Activated CD4-positive, alpha-beta T cell treated with anti-CD3 and anti-CD28 coated beads, Interleukin-2, amount 50 U/mL, for 1 hour (primary cell): ENCODE measurements at places on chromosomes 3 and 15.
A peak's percentile ranks its signal among the peaks of the same experiment; 100 is the strongest.

DNA sequence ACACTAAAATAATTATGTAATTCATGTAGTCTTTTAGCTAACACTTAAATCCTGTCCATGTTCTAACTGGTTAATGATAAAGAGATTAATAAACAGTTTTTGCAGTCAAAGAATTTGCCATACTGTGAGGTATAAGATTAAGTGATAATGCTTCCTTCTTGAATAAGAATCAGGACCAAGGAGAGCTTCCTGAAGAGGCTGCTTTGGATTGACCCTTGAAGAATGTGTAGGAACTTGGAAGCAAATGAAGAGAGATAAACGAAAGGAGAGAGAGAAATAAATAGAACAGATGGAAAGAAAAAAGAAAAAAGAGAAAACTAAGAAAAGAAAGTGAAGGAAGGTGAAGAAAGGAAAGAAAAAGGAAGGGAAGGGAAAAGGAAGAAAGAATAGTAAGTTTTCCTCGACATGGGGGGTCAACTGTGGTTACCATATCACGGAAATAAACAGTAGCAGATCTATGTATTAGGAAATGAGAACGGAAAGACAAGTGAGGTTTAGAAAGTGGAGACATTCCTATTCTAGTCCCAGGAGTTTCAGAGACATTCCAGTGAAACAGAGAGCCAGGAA lies 539.8 kb downstream of the FGF12 start:
- DNase-seq, result no peak

- no peak for DNase-seq
Observed at GRCh38 chr15:61387675-61388074, 158.6 kb upstream of the RORA start.

- no peak for DNase-seq
Observed at GRCh38 chr3:142027735-142028134, 121.6 kb downstream of the TFDP2 start.

DNA sequence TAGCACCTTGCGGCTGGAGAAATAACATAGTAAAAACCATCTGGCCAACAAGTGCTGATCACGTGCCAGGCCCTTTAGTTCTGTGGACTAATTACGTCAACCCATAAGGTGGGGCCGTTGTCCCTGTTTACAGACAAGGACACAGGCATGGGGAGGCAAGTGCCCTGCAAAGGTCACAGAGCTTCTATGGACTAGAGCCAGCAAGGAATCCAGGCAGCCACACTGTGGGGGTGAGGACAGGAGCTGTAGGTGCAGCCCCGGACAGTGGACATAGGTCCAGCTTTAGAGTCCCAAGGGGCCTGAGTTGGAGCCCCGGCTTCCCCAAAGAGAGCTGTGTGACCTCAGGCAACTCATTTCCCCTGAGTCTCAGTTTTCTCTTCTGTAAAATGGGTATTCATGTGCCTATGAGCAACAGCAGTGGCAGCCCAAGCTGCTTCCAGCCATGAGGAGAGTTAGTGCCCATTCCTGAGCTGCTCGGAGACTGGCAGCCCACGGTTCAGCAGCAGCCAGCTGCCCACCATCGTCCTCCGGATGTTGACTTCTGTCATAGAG lies 13.9 kb downstream of the CHST13 start:
- no peak for DNase-seq

DNA sequence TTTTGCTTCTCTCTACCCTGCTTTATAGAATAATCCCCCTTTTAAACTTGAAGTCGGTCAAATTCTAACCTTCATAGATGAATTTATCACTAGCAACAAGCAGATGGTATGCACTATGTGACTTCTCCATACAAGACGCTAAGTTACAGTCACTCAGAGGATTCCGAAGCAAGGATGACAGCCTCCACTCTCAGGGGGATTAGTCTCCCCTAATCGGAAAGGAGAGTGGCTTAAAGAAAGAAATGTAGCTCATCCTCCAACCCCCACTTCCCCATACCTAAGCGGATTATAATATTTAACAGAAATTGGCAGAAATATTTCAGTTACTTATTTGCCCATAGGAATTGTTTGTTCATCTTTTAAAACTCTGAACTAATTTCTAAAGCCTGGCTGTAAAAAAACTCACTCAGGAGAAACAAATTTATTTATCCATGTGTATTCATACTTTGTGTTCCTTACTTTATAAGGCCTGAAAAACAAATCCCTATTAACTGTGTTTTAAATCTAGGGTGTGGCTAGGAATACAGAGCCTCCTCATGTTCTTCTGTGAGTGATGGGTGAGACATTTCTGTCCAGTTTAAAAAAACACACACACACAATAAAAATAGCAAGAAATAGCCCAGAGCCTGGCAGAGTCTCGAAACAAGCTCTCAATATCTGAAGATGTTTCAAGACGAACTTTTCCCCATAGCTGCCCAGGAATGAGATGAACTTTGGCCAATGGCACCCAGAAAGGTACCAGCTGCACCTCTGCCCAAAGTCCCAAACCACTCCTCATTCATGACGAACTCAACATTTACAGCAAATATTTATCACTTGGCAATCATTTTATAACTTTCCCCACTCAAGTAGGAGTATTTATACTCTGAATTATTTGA lies 18.7 kb downstream of the SIAH2 start:
- DNase-seq, result no peak

GRCh38 chr3:152287898-152288576 lies 19.3 kb downstream of the MBNL1 start:
- no peak for DNase-seq

GRCh38 chr3:135784557-135784956 lies 181.0 kb upstream of the PPP2R3A start:
- no peak for DNase-seq

- DNase-seq, result no peak
Observed at GRCh38 chr3:480070-480469, 283.5 kb downstream of the CHL1 start.

DNA sequence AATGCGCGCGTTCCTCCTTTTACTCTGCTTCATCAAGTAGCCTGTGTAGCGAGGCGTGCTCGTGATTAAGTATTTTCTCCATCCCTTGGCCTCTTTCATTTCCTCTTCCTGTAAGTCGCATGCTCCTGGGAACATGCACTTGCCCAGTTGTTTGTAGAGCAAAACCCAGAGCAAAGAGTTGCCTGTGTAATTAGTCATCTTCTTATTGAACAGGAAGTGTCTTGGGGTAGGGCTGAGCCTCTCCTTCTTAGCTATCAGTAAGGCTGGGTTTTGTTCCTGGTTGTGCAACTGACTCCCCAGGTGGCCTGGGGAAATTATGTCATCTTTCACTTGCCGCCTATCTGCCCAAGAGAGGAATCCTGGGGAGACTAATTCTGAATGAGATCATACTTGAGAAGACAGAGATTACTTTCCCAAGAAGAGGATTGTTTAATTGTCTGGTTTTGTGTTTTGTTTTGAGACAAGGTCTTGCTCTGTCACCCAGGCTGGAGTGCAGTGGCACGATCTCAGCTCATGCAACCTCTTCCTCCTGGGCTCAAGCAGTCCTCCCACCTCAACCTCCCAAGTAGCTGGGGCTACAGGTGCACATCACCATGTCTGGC lies 14.9 kb downstream of the LIPH start:
- DNase-seq, result no peak

- DNase-seq, result no peak
Observed at GRCh38 chr3:53318522-53318921, 28.8 kb downstream of the DCP1A start.

DNA sequence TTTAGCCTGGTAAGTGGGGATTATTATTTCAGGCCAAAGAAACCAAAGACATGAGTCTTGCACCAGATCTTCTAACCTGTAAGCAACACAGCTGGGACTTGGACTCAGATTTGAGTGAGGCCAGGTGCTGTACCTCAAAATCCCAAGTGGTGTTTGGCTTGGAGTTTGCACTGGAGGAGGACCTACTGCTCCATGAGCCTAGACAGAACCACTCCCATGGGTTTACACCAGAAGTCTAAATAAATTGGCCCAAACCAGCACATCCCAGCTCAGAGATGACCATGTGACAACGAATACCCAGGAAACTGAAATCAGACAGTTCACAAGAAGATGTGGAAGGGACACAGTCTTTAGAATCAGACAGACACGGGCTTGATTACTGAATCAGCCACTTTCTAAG lies 47.5 kb downstream of the MINAR1 start:
- no peak for DNase-seq

DNA sequence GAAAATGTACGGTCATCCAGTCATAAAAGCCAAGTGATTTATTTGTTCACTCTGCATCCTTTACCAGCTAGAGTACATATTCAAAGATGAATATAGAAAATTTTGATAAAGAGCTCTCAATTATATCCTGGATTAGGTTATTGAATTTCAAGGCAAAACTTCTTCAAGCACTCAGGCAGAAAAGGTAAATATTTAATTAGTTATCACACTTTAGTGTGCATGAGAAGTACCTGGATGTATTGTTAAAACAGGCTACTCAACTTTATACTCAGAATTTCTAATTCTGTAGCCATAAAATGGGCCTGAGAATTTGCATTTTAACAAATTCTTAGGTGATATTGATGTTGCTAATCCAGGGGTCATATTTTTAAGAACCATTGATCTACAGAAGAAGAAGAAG lies 45.3 kb downstream of the ILDR1 start:
- no peak for DNase-seq

DNA sequence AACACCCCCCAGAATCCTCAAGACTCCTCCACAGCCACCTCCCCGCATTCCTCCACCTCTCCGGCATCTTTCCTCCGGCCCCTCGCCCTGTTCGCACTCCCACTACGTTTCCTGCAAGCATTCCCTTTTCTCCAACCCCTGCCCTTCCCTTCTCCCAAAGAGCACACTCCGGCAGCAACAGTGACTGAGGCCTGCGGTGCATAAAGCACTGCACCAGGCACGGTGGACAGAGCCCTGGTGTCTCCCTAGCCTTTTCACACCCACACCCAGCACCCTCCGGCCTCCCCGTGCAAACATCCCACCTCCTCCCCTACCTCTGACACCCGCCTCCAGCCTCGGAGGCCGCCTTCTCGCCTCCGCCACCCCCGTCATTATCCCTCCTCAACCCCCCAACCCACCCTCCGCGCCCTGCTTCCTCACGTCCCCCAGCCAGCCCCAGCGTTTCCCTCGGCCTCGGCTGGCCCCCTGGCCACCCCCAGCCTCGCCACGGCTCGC lies 577 bp downstream of the ZNF148 start:
- DNase-seq, result peak; percentile 29

DNA sequence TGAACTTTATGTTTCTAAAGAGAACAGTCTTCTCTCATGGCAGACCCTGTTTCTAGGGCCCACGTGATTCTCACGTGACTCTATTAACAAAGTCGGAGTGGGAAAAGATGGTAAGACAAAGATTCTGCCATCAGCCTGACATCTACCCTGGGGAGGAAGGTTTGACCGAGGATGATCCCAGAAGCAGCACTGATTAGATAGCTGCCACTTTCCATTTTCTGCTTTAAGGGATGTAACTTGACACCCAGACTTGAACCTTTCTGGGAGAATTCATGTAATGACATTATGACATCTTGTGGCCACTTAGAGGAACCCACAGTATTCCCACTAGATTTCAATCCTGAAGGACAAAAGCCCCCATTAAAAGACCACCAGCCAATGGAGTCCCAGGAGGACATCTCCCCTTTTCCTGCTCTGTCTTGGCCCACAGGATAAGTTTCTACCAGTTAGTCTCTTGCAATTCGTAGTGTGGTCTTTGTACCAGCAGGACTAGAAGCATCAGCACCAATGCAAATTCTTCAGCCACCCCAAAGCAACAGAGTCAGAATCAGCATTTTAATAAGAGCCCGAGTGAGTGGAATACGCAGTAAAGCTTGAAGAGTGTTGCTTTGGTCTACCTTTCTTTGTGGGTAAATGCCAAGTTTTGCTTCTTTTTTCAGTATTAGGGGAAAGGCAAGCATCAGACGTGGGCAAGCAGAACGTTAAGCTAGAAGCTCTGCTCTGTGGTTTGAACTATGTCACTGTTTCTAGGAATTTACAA lies 480.5 kb upstream of the PROK2 start:
- DNase-seq, result no peak

DNA sequence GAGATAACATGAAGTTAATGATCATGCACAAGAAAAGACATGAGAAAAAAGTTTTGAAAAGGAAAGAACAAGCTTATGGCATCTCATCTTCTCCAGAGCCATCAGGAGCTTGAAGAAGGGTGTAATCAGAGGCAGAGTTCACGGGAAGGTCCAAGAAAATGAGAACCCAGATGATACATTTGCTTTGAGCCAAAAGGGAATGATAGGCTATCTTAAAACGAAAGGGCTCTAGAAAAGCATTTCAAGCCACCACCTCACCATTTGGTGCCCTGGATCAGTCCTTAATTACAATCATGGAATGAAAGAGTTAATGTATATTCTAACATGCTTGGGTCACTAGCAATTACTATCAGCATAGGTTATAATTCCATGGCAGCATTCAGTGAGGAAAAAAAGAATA lies 781.8 kb downstream of the ROBO1 start:
- no peak for DNase-seq

DNA sequence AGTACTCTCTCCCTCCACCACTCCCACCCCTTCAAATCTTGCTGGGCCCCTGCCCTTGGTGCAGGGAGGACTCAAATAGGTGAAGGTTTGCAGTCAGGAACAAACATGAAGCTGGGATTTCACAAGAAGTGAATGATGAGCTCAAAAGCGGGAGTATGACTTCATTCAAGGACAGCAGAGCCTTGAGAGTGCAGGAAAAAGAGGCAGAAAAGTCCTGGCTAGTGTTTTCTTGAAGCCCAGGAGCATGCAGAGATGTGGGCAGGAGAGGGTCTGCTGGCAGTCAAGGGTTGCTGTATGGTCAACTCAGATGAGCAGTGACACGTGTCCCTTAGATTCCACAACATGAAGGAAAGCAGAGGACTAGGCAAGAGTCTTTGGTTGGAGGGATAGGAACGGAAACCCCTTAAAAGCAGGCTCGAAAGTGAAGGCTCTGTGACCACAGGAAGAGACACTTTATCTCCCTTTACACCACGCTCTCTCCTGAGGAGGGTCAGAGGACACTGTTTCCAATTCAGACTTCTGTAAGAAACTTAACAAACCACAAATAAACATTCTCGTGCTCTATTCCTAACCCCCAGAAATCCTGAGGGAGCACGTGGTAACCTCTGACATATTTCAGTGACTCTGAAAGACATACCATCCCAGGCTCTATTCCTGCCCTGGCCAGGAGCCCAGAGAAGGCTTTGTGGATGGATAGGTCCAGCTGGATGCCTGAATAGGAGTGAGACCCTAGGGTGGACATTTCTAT lies 168.0 kb upstream of the NDN start:
- no peak for DNase-seq

DNA sequence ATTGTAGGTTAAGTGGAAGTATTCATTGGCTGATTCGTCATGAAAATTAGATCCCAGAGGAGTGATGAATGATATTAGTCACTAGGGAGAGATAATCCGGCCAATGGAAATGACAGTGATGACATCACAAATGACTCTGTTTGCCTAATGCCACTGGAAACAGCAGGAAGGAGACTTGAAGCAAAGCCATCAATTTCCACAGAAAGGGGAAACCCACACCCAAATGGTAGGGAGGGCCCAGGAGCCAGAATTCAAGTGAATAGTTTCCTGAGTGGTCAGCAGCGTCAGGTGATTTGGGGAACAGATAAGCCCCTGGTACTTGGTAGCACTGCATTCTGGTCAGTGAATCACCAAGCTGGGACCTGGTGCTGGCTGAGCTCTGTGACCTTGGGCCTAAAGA lies 3.3 kb upstream of the ADAMTS9 start:
- DNase-seq, result no peak

- DNase-seq, result no peak
Observed at GRCh38 chr3:73685061-73685460, 60.3 kb upstream of the PDZRN3 start.
